ENCODE measurements at places on chromosomes 6 and 20.

GRCh38 chr20:16712511-16712947 is 17.3 kb upstream of the SNRPB2 start:
- no peak for DNase-seq

- no peak for DNase-seq
Measured at GRCh38 chr6:28134015-28134414, 7.7 kb upstream of the ZKSCAN8 start.

DNA sequence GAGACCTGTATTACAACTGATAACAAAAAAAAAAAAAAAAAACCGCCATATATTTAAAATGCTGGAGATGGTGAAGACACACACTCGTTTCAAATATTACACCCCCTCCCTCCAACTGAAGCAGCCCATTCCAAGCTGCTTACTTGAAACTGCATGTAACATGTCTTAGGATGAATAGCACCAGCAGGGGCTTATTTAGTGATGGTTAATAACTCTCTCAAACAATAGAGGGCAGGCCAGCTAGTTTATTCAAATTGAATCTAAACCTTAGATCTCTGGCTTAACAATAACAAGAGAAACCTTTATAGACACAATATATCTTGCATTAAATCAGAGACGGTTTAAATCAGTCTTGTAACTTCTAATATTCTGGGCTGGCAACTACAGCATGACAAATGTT is 9.3 kb upstream of the JPH2 start:
- no peak for DNase-seq

DNA sequence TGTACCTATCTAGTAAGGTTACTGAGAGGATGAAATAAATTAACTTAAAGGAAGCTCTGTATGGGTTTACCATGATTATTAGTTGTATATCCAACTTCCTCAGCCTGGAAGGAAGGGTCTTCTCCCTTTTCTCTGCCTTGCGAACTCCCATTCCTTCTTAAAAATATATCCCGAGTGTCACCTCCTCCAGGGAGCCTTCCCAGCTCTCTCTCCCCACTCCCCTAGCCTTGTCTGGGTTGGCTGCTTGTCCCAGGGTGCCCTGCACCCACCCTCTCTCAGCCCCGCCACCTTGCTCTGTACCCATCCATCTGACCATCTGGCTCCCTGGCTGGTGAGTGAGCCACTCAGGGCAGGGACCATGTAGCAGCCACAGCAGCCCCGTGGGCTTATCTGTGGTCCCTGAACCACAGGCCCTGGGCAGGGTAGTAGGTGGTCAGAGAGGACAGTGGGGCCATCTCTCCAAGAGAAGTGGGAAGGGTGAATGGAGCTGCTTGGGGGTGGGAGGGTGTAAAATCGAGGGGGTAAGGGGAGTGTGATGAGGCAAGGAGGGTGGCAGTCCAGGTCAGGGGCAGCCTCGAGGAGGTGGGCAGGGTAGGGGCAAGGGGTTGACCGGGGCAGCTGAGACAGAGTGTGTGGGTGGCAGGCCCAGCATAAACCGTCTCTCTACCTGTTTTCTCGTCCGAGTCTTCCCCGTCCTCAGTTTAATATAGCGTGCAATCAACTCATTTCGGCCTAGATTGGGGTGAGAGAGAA is 12.8 kb downstream of the TEAD3 start:
- DNase-seq: no peak

- no peak for DNase-seq
Measured at GRCh38 chr6:21496196-21496595, 97.4 kb upstream of the SOX4 start.

Measured in stimulated activated CD8-positive, alpha-beta memory T cell treated with anti-CD3 and anti-CD28 coated beads, Interleukin-7, amount 100 ng/mL, for 48 hours (primary cell).